ENCODE measurements at places on chromosomes 16 and 17. TPM values are rescaled to one million over a fixed set of nuclear protein-coding genes. Genes with fewer than 3 reads are reported as not detected.

The NSF gene
- 50.9 TPM for total RNA-seq

The CD300LB gene
- total RNA-seq = not detected

The CCR7 gene
- not detected for total RNA-seq

The SOX8 gene
- 0.99 TPM for total RNA-seq

The CD79B gene
- 1.5 TPM for total RNA-seq

The MRTFB gene
- 14.9 TPM for total RNA-seq

The CLEC3A gene
- not detected for total RNA-seq

The IL21R gene
- 0.07 TPM for total RNA-seq

The SPATA22 gene
- total RNA-seq = 0.07 TPM

The CCL11 gene
- total RNA-seq = not detected

The CD300LG gene
- not detected for total RNA-seq

The ZNF764 gene
- 4.5 TPM for total RNA-seq

The TMED6 gene
- total RNA-seq = 0.13 TPM

The ADGRG3 gene
- not detected for total RNA-seq

The CD68 gene
- 2.0 TPM for total RNA-seq

The TMEM238L gene
- total RNA-seq = not detected

The MYH13 gene
- total RNA-seq = not detected

The SKAP1 gene
- not detected for total RNA-seq

The TOB1 gene
- 5.0 TPM for total RNA-seq

The TPSD1 gene
- total RNA-seq = not detected

The KRTAP4-7 gene
- total RNA-seq = not detected

The APOH gene
- not detected for total RNA-seq

The KRT33A gene
- total RNA-seq = not detected

The DRG2 gene
- 38.1 TPM for total RNA-seq

The MPP2 gene
- total RNA-seq = 0.92 TPM

The KRTAP1-5 gene
- not detected for total RNA-seq

The NACA2 gene
- total RNA-seq = not detected

All from pulmonary artery endothelial cell (primary cell).